Activated T-cell treated with anti-CD3 and anti-CD28 coated beads, Interleukin-2, amount 50 U/mL, for 72 hours (primary cell): ENCODE measurements at places on chromosomes 4 and X. TPM values are rescaled to one million over a fixed set of nuclear protein-coding genes. Genes with fewer than 3 reads are reported as not detected.

The PABPC1L2B gene
- not detected for total RNA-seq

The BEX3 gene
- total RNA-seq = 33.0 TPM

The TEX13B gene
- not detected for total RNA-seq

The STS gene
- 1.0 TPM for total RNA-seq

The TRAPPC11 gene
- total RNA-seq = 33.2 TPM

GRCh38 chr4:97496298-97496873 is 646.9 kb downstream of the STPG2 start:
- H3K4me3 ChIP-seq = no peak overlapping the region
- no peak for DNase-seq
- H3K27me3 ChIP-seq = no peaks in the 10 kb centered on the region
- H3K36me3 ChIP-seq = no peaks in the 10 kb centered on the region
- no peaks in the 10 kb centered on the region for H3K4me1 ChIP-seq

DNA sequence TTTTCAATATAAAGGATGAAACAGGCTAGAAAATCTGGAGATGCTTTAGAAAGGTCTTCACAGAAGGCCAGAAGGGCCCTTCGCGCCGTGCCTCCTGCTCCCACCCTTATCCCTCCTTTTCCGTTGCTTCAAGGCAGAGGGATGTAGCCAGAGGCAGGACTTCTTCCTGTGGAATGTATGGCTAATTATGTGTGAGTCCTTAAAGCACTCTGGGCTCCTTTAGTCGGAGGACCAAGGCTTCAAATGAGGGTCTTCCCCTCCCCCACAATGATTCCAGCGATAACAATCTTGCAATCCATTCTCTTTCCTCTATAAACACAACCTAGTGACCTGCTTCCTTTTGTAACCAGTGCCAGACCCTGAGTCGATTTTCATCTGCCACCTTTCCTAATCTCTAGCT is 103.5 kb downstream of the GPC3 start:
- H3K27me3 ChIP-seq = peaks cover 28% of the 10 kb centered on the region
- H3K27ac ChIP-seq = no peak overlapping the region
- H3K4me3 ChIP-seq = no peak overlapping the region
- H3K4me1 ChIP-seq = no peaks in the 10 kb centered on the region
- no peak for DNase-seq

- DNase-seq = no peak
- no peaks in the 10 kb centered on the region for H3K36me3 ChIP-seq
- H3K27ac ChIP-seq = no peak overlapping the region
- no peak overlapping the region for H3K4me3 ChIP-seq
- H3K4me1 ChIP-seq = no peaks in the 10 kb centered on the region
Measured at GRCh38 chr4:34953145-34953799, 1291.0 kb downstream of the ARAP2 start.

- no peaks in the 10 kb centered on the region for H3K4me1 ChIP-seq
- H3K27ac ChIP-seq = no peak overlapping the region
- H3K36me3 ChIP-seq = no peaks in the 10 kb centered on the region
- H3K4me3 ChIP-seq = no peak overlapping the region
- no peaks in the 10 kb centered on the region for H3K27me3 ChIP-seq
Measured at GRCh38 chrX:38652934-38653442, 91.6 kb downstream of the TSPAN7 start.

- peaks cover 38% of the 10 kb centered on the region for H3K4me1 ChIP-seq
- H3K27ac ChIP-seq = peak overlapping the region; percentile 89
- peak overlapping the region; percentile 91 for H3K4me3 ChIP-seq
- DNase-seq = no peak
Measured at GRCh38 chrX:48677516-48677915, 6.1 kb upstream of the WAS start.

- peaks cover 3% of the 10 kb centered on the region for H3K4me1 ChIP-seq
- H3K27me3 ChIP-seq = no peaks in the 10 kb centered on the region
- no peak overlapping the region for H3K27ac ChIP-seq
- no peaks in the 10 kb centered on the region for H3K36me3 ChIP-seq
Measured at GRCh38 chr4:123438031-123438430, 41.4 kb downstream of the SPRY1 start.

DNA sequence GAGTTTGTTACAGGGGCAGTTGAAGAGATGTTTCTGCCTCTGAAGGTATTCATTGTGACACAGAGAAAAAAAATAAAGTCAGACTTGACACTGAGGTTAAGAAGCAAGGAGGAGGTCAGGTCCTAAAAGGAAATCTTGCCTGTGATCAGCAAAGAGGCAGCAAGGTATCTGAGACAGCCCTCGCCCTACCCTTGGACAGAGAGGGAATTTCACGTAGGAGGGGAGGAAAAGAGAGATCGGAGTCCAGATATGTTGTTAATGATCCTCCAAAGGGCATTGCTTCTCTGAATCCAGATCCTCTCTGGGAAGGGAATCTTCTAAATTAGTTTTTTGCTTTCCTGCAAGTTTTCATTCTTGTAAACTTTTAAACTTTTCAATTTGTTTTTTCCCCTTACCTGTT is 15.3 kb upstream of the PRR27 start:
- H3K4me1 ChIP-seq = no peaks in the 10 kb centered on the region
- H3K27me3 ChIP-seq = no peaks in the 10 kb centered on the region
- DNase-seq = no peak
- no peaks in the 10 kb centered on the region for H3K36me3 ChIP-seq
- H3K4me3 ChIP-seq = no peak overlapping the region
- no peak overlapping the region for H3K27ac ChIP-seq

GRCh38 chrX:153434801-153435200 is 11.1 kb downstream of the TREX2 start:
- no peak overlapping the region for H3K4me3 ChIP-seq
- H3K27me3 ChIP-seq = peaks cover 39% of the 10 kb centered on the region
- H3K4me1 ChIP-seq = no peaks in the 10 kb centered on the region
- H3K27ac ChIP-seq = no peak overlapping the region
- no peaks in the 10 kb centered on the region for H3K36me3 ChIP-seq
